ENCODE measurements at places on chromosomes 5 and 9.

DNA sequence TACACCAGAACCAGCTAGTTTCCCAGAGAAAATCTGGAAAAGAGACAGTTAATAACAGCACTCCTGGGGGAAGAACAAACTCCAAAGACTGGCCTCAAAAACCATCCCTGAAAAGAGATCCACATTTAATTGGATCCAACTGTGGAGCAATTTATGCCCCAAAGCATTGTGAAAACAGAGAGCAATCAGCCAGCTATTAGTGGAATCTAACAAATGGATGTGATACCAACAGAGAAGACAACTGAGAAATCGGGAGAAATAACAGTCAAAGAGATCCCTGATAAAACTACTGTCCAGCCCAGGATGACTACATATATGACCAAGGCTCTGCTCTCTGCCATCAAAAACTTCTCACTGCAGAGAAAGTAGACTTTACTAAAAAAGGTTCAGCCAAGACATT is 40.5 kb upstream of the TRIO start:
- peak; percentile 87 for DNase-seq

GRCh38 chr5:178832618-178833201 is 27.0 kb upstream of the ZNF354B start:
- no peak for DNase-seq

- DNase-seq, result no peak
Measured at GRCh38 chr5:160367261-160367660, 3.2 kb downstream of the C1QTNF2 start.

GRCh38 chr9:100575006-100575405 is 2.9 kb upstream of the CAVIN4 start:
- no peak for DNase-seq

DNA sequence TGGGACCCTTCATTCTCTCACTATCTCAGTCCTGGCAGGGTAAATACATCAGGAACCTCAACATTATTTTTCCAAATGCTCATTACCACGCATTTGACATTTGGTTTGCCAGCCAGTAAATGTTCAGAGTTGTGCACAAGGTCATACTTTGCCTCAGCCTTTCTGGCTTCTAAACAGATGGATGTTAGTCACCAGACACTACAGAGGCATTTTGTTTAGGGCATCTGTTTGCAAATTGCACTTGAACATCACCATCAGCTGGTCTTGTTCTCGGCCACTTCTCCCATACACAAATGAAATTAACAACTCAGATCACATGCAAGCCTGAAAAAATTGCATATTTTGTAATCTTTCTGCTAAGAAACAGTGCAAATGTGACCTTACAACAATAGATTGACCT is 75.0 kb upstream of the SLC1A1 start:
- DNase-seq, result no peak

GRCh38 chr9:111821006-111821528 is 26.3 kb upstream of the SHOC1 start:
- no peak for DNase-seq

DNA sequence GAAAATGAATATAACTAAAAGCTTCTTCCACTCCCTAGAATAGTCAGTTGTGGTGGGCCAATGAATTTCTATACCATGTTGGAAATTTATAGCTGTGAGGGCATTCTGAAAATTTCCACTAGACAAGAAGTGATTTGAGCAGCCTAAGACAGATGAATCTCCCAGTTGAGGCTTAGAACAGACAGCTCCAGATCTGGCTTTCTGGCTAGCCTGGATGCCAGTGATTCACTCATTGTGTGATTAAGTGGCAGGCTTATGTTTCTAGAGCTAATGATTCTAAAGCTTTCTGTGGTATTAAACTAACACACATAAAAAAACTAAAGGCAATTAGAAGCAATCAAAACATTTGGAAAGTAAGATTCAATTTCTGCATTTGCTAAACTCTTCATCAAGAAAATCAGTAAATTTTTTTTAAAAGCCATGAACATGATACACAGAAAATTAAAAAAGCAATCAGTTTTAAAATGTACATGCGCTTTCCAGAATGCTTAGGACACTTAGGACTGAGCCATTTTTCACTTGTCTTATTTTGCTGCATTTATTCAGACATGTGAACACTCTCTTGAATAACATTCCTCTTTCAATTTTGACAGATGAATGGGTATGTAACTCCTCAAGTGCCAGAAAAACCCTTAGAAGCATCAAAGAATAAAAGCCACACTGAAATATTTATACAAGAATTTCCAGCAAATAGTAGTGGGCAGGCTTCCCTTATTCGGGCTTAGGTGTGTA is 100.5 kb upstream of the GNAQ start:
- peak; percentile 29 for DNase-seq

- peak; percentile 70 for DNase-seq
Measured at GRCh38 chr9:18379073-18379811, 94.7 kb upstream of the ADAMTSL1 start.

DNA sequence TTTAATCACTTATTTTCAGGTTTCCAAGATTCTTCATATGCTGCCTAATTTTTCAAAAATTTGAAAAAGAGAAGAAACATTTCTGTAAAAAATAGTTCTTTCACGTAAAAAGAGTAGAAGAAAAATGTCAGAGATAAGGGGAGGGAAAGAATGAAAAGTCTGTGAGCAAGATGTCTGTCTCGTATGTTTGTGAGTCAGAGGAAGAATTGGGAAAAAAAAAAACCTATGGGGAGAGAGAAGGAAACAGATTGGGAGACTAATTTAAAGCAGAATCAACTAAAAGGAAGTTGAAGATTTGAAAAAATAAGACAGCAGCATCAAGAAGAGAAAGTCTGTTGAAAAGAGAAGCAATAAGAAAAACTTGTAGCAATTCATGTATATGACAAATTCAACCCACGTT is 456.3 kb downstream of the HINT1 start:
- DNase-seq, result no peak

GRCh38 chr5:14503017-14503680 is 78.4 kb upstream of the OTULINL start:
- DNase-seq, result peak; percentile 15

DNA sequence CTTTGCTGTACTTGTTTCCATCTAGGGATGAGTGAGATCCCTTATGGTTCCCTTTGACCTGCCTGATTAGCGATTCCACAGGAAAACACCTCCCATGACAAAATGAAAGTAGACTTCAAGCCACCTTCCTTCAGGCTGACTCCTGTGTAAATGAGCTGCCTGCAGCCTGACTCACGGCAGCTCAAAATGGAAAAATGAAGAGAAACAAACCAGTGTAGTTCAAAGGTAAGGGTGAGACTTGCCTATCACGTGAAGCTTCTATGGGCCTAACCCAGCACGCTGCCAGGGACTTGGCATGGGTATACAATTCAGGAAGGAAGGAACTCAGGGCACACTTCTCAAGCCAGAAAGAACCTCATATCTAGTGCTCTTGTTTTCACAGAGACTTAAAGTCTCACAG is 110.1 kb upstream of the LRRTM2 start:
- peak; percentile 42 for DNase-seq

All from EH (cell line).